ENCODE measurements at places on chromosomes 12 and 14.
A peak's percentile ranks its signal among the peaks of the same experiment; 100 is the strongest.

GRCh38 chr12:68434391-68435298, 102.5 kb upstream of the MDM1 start:
- no peak for DNase-seq

DNA sequence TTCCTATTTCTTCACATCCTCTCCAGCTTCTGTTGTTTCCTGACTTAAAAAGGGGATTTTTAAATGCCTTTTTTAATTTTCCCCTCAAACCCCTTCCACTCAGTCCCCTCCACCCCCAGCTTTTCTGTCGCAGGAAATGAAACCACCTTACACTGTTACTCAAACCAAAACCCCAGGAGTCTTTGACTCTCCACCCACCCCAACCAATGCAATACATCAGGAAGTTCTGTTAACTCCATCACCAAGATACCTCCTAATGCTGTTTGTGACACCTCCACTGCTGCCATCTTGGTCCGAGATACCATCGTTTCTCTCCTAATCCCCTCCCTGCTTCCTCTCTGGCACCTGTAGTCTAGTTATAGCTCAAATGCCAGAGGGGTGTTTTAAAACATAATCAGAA, 25.4 kb upstream of the CPM start:
- peak; percentile 42 for DNase-seq

GRCh38 chr14:77579065-77579464, 37.4 kb downstream of the SPTLC2 start:
- DNase-seq: no peak

DNA sequence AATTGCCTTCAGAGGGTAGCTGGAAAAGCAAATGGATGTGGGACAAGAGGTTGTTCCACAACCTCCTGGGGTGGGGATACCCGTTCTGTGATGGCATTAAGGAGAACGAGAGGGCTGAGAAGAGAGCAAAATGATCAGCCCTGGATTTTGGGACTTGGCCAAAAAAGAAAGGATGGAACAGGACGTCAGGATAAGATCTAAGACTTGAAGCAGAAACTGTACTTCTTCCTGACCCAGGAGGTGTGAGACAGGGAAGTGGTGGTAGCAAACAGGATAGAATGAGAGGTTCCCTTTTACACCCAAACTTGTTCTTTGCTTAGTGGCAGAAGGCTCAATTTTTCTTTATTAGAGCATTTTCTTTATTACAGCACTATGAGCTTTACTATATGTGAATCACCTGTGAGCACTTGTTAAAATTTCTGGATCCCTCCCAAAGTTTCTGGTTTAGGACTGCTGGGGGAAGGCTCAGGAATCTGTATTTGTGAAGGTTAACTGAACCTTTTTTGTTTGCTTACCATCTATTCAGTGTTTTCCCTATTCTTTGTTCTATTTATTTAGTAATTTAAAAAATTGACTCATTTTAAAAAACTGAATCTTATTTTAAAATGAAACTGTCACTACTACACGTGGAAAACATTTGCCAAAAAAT, 59.2 kb downstream of the ERC1 start:
- no peak for DNase-seq

GRCh38 chr12:99686142-99686541, 38.6 kb downstream of the GARIN6 start:
- DNase-seq: no peak

- DNase-seq: peak; percentile 77
These were observed 12.3 kb downstream of the CCDC88C start for GRCh38 chr14:91405241-91405721.

- DNase-seq: no peak
These were observed 1.5 kb downstream of the L3HYPDH start for GRCh38 chr14:59482541-59483331.

GRCh38 chr12:53938326-53939140, at the start of gene HOXC13:
TSS of gene HOXC13 (plus strand) at chr12:53938831. CDS start at chr12:53938907, 76 bp downstream.
- DNase-seq: no peak

GRCh38 chr14:24390701-24391468, 7.9 kb upstream of the NYNRIN start:
- no peak for DNase-seq

DNA sequence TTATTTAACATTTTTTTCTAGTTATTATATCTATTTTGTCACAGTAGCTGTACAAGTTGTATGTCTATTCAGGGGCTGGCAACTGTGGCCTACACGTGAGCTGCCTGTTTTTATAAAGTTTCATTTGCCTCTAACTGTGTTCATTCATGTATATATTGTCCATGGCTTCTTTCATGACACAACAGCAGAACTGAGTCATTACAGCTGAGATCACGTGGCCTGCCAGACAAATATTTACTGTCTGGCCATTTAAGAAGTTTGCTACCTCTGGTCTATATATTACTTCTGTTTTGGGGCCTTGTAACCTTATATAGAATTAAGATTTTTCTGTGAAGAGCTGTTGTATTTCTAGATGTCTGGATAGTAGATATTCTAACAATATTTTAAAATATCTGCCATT, 37.9 kb downstream of the KIAA0586 start:
- DNase-seq: no peak

- no peak for DNase-seq
These were observed 9.0 kb downstream of the PITPNM2 start for GRCh38 chr12:123141615-123142517.

- DNase-seq: peak; percentile 47
These were observed 40.7 kb upstream of the HDAC7 start for GRCh38 chr12:47860279-47860841.

GRCh38 chr14:101812071-101812470, 50.6 kb downstream of the PPP2R5C start:
- DNase-seq: no peak

GRCh38 chr12:120161852-120162251, 32.7 kb downstream of the GCN1 start:
- no peak for DNase-seq

GRCh38 chr14:64937821-64938193, 4.7 kb downstream of the GPX2 start:
- DNase-seq: no peak

- DNase-seq: no peak
These were observed 344.2 kb downstream of the ATP23 start for GRCh38 chr12:58285551-58285950.

GRCh38 chr12:77837876-77838291, 7.2 kb downstream of the NAV3 start:
- DNase-seq: no peak

- DNase-seq: no peak
These were observed 59.8 kb downstream of the KIF21A start for GRCh38 chr12:39383114-39383513.

DNA sequence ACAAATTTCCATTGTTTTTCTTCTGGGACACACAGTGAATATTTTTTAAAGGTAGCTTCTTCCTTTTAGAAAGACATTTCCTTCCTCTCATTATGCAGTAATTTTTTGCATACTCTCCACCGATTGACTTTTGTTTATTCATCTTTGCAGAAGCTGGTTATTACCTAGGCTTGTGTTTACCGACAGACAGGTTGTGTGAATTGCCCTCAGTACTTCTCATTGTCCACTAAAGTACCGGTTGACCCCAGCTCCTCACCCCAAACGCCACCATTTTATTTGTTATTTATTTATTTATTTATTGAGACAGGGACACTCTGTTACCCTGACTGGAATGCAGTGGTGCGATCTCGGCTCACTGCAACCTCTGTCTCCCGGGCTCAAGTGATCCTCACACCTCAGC, 63.4 kb upstream of the MYL2 start:
- DNase-seq: no peak

DNA sequence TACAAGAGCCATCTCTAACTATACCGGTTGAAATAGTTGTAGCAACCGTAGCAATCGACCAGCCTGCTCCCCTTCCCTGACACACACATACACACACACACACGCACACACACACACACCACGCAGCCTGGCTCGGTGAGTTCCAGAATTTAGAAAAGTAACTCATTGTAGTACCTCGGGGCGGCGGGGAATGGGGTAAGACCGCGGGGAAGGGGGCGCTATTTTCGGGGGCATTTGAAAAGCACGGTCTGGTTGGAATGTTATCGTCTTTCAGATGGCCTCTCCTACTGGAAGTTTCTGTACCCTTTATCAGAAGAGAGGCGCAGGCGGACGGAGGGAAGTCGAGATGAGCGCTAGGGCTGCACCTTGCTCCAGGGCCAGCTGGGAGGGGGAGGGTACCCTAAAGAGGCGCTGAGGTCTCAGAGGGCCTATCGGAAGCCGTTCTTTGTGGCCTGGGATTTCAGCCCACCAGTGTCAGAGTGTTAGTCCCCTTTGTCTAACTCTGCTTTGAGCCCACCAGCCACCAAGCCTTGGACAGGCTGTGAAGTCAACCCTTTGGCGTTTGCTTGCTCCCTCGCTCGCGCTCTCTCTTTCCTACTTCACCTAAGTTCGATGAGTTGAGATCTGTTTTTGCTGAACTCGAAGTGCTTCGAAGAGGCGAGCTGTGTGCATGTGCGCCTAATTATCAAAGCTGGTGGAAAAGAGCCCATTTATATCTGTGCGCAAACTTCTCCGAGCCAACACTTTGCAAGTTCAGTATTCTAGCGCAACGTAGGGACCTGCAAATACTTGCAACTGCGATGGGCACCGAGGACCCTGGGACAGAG, 837 bp downstream of the COL2A1 start:
- peak; percentile 28 for DNase-seq

DNA sequence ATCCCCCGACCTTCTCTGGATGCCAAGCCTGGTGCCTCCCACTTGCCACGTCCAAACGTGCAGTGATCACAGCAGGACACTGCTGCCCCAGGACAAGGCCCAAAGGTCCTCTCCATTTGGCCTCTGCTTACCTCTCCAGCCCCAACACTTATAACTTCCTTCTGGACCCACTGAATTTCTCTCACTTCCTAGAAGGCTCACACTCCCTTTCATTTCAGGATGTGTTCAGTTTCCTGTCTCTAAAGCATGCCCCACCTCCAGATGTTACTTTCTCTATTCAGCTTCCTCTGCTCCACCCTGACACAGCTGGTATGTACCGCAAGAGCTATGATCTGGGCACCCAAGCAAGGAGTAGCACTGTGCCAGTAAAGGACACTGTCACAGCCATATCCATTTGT, 33.0 kb downstream of the CDKL1 start:
- DNase-seq: peak; percentile 36

- DNase-seq: no peak
These were observed 51.2 kb upstream of the DAAM1 start for GRCh38 chr14:59137256-59137655.

DNA sequence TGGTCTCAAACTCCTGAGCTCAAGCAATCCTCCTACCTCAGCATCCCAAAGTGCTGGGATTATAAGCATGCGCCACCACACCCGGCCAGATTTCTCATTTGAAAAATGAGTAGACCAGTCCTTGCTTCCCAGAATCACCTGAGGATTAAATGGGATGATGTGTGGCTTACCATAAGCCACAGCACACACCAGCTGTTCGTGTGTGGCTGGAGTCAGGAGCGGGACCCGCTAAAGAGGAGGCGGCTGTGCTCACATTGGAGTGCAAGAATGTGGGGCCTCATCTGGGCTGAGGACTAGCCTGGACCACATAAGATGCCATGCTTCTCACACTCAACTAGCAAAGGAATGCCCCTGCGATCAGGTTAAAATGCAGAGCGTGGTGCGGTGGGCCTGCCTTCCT, 6.7 kb upstream of the ALDH2 start:
- DNase-seq: no peak

DNA sequence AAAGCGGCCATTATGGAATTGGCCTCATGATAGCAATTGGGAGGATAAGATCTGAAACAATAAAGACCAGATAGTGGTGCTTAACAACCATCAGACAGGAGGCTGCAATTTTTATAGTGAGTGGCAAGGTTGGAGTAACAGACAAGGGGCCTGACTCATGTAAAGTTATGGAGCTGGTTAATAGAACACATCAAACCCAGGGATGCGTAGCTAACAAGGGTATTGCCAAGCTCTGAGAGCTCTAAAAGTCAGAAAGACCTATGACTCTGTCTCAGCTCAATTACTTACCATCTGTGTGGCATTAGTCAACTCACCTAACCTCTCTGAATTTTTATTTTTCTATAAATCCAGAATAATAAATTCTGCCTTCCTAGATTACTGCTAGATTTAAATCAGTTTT, 1731.5 kb upstream of the FLRT2 start:
- DNase-seq: no peak

DNA sequence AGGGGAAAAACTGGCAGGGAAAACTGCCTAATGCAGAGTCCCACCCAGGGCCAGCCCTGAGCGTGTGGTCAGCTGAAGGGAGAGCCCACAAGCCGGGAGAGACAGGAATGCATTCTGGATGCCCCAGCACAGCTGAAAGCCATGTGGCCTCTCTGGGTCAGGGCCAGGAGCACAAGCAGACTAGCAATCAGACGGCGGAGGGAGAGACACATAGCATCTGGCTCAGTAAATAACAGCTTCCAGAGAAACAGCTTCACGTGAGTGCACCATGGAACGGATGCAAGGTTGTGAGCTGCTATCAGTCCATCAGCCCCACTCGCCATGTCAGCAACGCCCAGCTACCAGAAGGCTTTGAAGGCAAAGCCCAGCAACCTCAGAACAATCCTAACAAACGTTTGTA, 28.2 kb upstream of the TMEM106C start:
- no peak for DNase-seq

- no peak for DNase-seq
These were observed 69.8 kb downstream of the MAP1LC3B2 start for GRCh38 chr12:116628989-116629388.

DNA sequence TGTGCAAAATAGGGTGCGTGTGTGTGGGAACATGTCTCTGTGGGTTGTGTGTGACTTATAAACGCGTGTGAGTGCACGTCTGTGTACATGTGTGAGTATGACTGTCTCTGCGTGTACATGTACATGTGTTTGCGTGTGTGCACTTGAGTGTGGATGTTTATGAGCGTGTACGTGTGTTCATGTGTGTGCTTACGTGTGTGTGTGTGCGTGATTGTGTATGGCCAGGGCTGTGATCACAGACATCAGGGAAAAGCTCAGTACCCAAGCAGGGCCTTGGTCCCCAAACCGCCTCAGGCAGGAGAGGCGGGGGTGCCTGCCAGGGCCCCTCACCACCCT, 326.3 kb upstream of the DIO3 start:
- no peak for DNase-seq

- no peak for DNase-seq
These were observed 375.9 kb downstream of the TMEM121 start for GRCh38 chr14:105902131-105902898.

GRCh38 chr12:85182699-85183098, 97.3 kb upstream of the ALX1 start:
- no peak for DNase-seq

DNA sequence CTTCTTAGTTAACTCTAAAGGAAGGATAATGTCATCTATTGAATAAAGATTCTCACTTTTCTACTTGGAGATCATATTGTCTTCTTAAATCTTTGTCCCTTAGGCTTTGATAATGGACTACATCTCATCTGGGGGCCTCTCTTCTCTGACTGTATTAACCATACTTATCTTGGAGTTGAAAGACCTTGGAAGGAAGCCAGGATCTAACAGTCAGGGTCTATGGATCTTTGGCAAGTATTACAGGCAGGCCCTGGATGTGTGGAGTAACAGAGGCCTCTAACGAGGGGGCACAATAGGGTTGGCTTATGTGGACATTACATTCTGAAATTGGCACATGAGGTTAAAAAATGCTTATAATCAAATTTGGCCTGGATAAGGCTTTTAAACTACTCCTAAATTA, 513.8 kb downstream of the NRXN3 start:
- DNase-seq: no peak
